Stimulated activated CD8-positive, alpha-beta memory T cell treated with anti-CD3 and anti-CD28 coated beads, Interleukin-7, amount 100 ng/mL, for 4 hours (primary cell): ENCODE measurements at places on chromosomes 6 and 20.
A peak's percentile ranks its signal among the peaks of the same experiment; 100 is the strongest.

DNA sequence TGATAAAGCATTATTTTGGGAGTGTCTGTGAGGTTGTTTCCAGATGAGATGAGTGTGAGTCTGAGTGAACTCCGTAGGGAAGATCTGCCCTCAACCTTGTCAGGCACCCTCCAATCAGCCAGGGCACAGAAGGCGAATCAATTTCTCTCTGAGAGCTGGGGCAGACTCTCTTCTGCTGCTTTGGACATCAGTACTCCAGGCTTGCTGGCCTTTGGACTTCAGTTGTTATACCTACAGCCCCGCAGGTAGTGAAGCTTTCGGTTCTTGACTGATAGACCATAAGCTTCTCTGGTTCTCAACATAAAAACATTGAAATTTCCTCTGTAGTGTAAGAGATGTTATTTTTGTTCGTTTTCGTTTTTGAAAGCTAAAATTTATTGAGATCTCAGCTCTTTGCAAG lies 71.4 kb downstream of the MAFB start:
- DNase-seq, result no peak

DNA sequence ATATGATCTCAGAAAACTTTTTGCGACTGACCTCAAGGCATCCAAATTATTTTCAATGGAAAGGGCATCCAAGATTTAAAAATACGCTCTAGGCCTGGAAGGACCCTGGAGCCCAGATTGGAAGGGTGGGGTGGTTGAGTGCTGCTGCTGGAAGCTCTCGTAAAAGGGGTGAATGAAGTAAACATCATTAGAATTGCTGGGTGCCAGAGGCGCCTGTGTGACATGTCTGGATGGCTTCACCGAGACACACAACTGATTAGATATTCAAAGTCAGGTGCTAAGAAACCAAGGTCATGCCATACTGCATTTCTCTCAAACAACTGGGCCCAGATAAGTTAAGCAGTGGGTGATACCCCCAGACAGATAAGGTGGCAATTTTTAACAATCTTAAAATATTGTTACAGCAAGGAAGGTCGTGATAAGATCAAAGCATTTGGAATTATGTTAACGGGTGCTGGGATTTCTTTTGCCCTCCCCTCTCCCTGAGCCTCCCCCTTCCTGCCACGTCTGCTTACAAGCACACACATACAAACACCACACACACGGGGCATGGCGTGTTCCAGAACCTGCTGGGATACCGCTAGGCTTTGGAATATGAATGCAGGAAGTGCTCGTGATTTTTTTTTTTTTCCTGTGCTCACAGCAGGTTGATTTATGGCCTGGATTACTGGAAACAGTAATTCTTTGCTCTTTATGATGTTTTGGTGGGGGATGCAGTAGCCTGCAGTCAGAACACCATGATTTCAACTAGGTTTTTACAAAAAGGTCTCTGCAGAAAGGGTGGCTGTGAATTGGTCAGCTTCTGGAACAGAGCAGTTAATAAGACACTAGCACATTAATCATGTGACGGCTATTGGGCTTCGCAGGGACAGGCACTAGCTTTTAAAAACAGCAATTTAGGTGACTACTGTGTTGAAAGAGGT lies 551.2 kb downstream of the QKI start:
- DNase-seq, result no peak

- no peak for DNase-seq
Observed at GRCh38 chr6:2563635-2564034, 187.1 kb downstream of the MYLK4 start.

- no peak for DNase-seq
Observed at GRCh38 chr6:380234-381218, 11.0 kb upstream of the IRF4 start.

DNA sequence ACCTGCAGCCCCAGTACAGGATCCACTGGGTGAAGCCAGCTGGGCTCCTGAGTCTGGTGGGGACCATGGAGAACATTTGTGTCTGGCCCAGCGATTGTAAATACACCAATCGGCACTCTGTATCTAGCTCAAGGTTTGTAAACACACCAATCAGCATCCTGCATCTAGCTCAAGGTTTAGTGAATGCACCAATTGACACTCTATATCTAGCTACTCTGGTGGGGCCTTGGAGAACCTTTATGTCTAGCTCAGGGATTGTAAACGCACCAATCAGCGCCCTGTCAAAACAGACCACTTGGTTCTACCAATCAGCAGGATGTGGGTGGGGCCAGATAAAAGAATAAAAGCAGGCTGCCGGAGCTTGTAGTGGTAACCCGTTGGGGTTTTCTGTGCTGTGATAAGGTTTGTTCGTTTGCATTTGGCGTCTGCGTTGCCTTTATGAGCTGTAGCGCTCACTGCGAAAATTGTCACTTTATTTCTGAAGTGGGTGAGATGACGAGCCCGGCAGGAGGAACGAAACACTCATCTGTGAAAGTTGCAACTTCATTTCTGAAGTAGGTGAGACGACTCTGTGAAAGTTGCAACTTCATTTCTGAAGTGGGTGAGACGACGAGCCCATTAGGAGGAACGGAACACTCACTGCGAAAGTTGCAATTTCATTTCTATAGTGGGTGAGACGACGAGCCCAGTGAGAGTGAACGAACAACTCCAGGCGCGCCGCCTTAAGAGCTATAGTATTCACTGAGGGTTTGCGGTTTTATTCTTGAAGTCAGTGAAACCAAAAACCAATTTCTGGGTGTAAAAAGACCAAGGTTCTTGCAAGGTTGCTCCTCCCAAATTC lies 31.1 kb downstream of the SERPINB6 start:
- DNase-seq, result peak; percentile 77

DNA sequence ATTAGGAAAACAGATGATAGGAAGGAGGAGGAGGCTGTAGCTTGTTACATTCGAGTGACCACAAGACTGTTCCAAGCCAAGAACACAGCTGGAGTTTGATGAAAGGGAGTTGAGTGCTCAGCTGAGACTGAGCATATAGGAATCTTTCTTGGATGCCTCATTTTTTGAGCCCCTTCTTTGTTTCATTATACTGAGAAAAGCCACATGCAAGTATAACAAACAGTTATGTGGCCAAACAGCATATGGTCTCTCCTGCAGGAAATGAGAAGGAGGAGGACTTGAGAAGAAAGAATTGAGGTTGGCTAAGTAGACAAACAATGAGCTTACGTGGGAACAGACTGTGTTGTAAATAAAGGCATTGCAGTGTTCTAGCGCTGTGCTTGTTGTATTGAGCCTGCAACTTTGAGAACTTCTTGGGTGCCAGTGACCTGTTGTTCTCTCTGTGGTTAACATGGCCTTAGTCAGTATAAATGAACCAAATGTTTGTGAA lies 78.3 kb downstream of the AKAP7 start:
- DNase-seq, result no peak

DNA sequence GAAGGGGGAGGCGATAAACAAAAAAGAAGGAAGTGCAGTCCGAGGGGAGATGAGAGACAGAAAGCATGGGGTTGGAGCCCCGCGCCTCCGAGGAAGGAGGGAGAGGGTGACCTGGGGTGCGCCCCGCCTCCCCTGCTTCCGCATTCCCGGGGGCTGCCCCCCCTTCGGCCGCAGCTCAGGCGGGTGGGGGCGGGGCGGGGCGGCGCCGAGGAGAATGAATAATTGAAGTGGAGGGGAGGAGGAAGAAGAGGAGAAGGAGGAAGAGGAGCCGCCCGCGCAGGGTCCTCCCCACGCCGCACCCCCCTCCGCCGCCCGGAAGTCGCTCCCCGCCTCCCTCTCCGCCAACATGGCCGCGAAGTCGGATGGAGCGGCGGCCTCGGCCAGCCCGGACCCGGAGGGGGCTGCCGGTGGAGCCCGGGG lies at the start of gene XKR7:
XKR7 (plus strand) TSS at position 322 of the 420 bp plus-strand sequence; CDS start at position 347, 25 bp downstream.
- DNase-seq, result peak; percentile 16

DNA sequence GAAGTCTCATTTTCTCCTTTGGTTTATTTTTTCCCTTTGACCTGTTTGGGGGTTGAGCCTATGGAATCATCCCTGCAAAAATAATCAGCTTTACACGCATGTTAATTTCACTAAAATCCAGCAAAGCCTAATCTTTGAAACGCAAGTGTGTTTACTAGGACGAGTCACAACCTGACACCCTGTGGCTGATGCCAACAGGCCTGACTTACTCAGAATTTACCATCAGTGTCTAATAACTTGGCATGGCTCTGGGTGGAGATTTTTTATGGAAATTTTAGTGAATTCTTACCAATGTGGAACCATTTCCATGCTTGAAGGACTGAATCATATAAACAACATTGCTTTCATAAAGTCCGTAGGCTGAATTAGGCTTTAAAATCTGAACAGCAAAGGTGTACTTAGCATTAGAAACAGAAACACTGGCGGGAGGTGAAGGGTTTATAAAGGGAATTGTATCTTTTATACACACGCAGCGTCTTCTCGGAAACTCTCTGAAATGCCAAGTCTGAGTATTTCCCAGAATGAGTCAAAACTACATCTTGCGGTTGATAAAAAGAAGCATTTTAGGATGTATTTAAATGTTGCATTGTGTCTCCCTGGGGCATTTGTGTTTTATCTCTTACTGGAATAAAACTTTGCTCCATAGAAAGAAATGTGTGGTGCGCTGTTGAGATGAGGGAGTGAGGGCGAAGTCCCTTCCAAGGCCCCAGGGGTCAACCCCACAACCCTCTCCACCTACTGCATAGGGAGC lies 81.2 kb downstream of the DACT2 start:
- DNase-seq, result no peak

GRCh38 chr6:122072014-122072647 lies 327.3 kb upstream of the HSF2 start:
- no peak for DNase-seq

GRCh38 chr6:11754625-11755271 lies 23.9 kb downstream of the ADTRP start:
- DNase-seq, result no peak
